Stimulated activated CD8-positive, alpha-beta memory T cell treated with anti-CD3 and anti-CD28 coated beads, Interleukin-15, amount 100 ng/mL, for 24 hours (primary cell): ENCODE measurements at places on chromosomes 4 and X.

- no peak for DNase-seq
These were observed 116.7 kb downstream of the FAM53A start for GRCh38 chr4:1567519-1567807.

DNA sequence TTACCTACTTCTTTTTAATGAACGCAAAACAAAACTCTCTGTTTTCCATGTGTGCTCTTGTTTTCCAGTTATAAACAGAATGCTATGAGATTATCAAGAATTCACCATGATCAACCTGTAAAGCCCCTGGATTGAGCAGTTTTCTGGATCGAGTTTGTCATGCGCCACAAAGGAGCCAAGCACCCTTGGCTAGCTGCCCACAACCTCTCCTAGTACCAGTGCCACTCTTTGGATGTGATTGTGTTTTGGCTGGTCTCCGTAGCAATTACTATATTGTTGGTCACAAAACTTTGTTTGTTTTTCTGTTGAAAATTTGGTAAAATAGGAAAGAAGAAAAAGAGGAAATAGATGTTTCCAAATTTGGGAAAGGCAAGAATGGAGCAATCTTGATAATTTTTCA, 51.1 kb downstream of the UGT2B7 start:
- no peak for DNase-seq

DNA sequence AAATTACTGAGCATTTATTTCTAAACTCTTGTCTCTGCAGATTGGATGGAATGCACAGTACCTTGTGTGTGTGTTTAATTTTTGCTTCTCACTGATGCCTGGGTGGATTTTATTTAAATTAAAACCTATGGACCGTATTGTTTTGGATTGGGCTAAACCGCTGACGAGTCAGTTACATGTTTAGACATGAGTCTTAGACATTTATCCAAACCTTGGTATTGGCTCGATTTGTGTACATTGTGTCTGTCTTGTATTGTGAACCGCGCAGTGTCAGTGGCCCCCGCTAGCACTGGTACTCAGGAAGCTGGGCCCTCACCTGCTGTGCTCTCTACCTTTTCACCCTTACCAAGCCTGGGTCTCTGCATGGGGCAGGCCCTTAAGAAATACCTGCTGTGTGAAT, 40.8 kb upstream of the TADA2B start:
- DNase-seq, result no peak

DNA sequence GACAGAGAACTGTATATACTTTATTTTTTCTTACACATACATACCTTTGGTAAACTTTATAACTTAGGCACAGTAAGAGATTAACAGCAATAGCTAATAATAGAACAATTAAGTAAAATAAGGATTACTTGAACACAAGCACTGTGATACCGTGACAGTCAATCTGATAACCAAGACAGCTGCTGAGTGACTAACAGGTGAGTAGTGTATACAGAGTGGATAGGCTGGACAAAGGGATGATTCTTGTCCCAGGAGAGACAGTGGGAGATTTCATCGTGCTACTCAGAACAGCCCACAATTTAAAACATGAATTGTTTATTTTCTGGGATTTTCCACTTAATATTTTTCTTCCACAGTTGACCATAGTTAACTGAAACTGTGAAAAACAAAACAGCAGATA, 411.8 kb downstream of the PPP1R2C start:
- no peak for DNase-seq

DNA sequence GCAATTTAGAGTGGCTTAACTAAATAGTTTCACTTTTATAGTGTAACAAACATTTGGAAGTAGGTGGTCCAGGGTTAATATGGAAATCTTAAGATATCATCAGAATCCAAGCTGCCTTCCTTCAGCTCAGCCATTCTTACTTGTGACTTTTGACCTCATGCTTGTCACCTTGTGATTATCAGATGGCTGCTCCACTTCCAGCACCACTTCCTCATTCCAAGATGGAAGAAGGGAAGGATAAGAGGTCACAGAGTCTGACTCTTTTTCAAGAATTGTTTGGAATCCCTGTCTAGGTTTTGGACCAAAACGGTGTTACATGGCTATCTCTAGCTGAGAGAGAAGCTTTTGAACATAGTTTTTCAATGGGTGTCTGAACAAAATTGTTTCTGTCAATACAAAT, 39.9 kb downstream of the MTTP start:
- DNase-seq, result no peak

- no peak for DNase-seq
These were observed 34.6 kb downstream of the MAP9 start for GRCh38 chr4:155342142-155342541.

GRCh38 chrX:126509923-126510322, 42.7 kb downstream of the DCAF12L1 start:
- no peak for DNase-seq

DNA sequence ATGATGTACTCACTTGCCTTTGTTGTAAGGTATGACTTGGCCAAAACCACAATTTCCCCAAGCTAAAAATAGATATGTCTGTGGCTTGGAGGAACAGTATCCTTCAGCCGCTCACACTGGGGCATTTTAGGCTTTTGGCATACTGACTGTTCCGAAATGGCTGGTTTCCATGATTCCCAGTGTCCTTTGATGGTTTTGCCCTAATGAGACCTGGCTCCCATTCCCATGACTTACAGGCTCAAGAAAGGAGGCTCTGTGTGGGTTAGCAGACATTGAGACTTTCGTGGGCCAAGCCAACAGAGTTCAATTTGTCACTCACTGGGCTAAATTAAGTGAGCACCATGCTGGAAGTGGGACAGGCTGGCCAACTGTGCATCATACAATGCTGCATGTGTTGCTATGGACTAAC, 150.6 kb downstream of the CEP135 start:
- no peak for DNase-seq

GRCh38 chr4:168162604-168163003, 70.3 kb downstream of the ANXA10 start:
- DNase-seq, result no peak

GRCh38 chrX:75113664-75114063, 42.4 kb downstream of the ABCB7 start:
- no peak for DNase-seq

- no peak for DNase-seq
These were observed 93.4 kb upstream of the MCF2 start for GRCh38 chrX:139801397-139801813.
